Fibroblast of skin of back (primary cell): ENCODE measurements at places on chromosomes 16 and 17.

DNA sequence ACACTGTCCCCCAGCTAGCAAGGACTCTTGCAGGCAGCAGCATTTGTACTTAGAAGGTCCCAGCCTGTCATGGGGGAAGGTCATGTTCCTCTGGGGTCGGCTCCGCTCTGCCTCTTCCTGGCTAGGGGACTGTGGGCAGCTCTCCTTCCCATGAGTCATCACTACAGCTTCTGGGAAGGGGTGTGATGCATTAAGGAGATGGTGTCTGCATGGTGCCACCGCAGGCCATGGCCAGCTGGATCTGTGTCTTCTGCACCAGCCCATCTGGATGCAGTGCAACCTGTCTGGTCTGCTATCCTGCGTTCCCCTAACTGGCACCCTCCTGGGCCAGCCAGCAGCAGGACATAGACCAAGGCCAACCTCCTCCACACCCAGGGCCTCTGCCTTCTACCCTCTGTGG is 6.3 kb downstream of the STARD3 start:
- DNase-seq = peak; percentile 51

DNA sequence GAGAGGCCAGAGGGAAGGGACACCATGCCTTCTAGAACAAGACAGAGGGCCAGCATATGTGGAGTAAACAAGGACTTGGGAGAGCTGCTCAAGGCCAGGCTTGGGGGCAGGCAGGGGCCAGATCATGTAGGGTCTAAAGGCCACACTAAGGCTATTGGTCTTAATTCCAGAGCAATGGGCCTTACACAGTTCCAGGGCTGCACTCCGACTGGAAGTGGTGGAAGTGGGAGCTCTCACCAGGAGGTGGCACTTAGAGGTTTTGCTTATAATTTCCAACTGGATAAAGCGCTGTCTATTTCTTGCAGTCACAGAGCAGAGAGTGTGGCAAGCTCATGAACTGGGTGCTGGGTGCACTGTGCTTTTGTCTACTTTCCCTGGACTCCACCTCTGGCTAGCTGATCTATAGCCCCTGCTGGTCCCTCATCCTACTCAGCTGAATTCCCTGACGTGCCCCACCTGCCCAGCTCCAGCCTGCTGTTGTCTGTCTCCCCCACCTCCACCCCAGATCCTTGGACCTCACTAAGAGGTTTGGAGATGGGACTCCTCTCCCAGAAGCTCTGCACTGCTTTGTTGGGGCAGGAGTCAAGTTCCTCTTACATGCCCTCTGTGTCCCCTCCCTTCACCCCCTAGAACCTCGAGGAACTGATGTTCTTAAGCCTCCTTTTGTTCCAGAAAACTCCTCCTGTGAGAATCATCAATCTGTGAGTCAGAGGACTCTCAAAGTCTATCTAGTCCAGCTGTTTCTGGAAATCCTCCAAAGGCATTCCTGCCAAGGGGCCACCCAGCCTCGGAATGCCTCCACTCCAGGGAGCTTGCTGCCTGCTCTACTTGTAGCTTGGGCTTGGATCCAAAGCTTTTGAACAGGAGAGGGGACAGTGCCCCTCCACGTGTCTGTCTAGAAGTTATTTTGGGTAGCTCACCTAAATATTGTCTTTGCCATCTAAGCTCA is 48.1 kb upstream of the KSR1 start:
- DNase-seq = peak; percentile 91

DNA sequence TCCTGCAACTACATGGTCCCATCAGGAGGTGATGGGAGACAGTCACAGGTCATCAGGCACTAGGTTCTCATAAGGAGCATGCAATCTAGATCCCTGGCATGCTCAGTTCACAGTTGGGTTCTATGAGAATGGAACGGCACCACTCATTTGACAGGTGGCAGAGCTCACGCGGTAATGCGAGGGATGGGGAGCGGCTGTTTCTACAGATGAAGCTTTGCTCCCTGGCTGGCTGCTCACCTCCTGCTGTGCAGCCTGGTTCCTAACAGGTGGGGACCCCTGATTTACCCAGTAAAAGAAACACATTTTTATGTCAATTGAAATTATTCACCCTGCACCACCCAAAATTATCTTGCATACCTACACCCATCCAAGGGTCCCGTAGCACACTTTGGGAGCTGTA is 42.7 kb upstream of the ZNHIT3 start:
- no peak for DNase-seq

GRCh38 chr16:81170824-81171223 is 67.7 kb upstream of the BCO1 start:
- DNase-seq = no peak

GRCh38 chr17:50952013-50952412 is 85.9 kb upstream of the TOB1 start:
- DNase-seq = peak; percentile 19

- DNase-seq = no peak
These were observed 1.0 kb upstream of the SLC12A4 start for GRCh38 chr16:67969254-67970039.

DNA sequence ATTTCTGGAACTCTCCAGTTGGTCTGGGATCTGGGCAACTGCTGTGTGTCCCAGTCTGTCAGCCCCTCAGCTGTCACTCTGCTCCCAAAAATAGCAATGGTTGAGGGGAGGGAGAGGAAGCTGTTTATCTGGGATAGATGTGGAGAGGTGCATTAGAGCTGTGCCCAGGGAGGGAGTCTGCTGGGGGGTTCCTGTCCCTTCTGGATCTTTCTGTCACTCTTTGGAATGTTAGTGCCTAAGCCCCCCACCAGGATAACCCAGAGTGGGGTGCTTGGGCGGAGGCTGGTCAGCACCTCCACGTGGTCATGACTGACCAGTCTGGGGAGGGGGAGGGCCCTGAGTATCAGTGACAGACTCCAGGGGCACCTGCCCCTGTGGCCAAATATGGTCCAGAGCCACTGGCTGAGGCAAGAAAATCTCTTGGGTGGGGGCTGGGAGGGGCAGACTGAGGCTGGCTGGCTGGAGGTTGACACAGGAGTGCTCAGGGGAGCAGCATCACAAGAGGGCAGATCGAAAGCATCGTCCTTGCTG is at the start of gene UNC45B:
Gene UNC45B, plus strand, starts transcription at position 443 of the 531 bp plus-strand sequence. CDS start 447 bp downstream, outside the sequence.
- no peak for DNase-seq

DNA sequence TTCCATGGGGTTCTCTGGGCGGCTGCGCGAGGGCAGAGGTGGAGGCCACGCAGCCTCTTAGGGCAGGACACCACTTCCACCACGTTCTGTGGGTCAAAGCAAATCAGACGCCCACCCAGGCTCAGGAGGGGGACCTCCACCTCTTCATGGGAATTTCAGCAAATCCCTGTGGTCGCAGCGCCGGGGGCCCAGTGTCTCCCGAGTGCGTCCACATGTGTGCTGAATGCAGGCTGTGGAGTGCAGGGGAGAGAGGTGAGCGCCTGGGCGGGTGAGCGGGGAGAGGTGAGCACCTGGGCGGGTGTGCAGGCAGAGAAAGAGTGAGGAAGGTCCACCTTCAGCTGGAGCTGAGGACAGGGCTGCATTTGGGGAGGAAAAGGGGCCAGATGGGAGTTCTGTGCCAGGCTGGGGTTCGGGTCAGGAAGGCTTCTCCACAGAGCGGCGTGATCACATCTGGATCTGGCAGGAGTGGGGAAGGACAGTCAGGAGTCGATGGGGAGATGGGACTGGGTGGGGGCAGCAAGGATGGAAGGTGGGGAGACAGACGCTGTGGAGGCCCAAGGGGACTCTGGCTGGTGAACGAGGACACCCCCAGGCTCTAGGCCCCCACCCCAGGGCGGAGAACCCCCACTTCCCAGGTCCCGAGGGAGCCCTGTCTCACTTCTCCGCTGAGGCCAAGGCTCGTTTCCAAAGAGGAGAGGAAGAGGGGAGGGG is 36.8 kb upstream of the CBFA2T3 start:
- no peak for DNase-seq

DNA sequence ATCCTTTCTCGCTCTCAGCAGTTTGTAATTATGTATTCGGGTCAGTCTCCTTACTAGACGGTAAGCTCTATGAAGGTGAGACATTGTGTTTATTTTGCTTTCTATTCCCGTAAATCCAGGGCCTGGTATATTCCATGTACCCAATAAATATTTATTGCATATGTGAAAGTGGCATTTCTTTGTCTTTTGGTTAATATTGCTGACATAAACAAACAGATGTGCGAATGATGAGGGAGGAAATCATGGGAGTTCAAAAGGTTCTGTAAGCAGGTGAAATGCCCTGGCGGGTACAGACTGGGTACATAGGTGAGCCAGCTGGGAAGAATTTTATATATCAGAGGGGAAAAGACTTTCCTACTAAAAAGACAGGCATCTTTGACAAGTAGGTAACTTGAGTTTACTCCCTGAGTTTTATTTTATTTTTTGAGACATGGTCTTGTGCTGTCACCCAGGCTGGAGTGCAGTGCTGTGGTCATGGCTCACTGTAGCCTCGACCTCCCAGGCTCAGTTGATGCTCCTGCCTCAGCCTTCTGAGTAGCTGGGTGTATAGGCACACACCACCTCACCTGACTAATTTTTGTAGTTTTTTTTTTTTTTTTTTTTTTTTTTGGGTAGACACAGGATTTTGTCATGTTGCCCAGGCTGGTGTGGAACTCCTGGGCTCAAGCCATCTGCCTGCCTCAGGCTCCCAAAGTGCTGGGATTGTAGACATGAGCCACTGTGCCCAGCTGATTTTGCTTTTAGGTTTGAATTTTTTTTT is 5.7 kb upstream of the METTL9 start:
- DNase-seq = no peak

DNA sequence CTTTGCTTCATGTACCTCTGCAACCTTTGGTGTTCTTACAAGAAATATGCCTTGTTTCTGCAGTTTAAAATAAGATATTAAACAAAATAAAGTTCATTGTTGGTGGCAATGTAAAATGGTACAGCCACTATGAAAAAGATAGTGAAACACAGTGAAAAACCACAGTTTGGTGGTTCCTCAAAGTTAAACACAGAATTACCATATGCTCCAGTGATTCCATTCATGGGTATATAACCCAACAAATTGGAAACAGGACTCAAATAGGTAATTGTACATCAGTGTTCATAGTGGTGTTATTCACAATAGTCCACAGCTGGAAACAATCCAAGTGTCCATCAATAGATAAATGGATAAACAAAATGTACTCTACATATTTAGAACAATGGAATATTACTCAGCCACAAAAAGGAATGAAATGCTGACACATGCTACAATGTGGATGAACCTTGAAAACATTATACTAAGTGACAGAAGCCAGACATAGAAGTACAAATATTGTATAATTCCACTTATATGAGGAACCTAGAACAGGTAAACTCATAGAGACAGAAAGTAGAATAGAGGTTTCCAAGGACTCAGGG is 49.2 kb downstream of the CUEDC1 start:
- DNase-seq = no peak

GRCh38 chr16:72910875-72911274 is 137.1 kb downstream of the ZFHX3 start:
- DNase-seq = no peak

- DNase-seq = no peak
These were observed 38.2 kb upstream of the PHAF1 start for GRCh38 chr16:67071476-67072048.

GRCh38 chr17:83097831-83098230 is 18.4 kb downstream of the METRNL start:
- DNase-seq = no peak

- no peak for DNase-seq
These were observed 587.1 kb downstream of the RBFOX1 start for GRCh38 chr16:7919782-7920181.

DNA sequence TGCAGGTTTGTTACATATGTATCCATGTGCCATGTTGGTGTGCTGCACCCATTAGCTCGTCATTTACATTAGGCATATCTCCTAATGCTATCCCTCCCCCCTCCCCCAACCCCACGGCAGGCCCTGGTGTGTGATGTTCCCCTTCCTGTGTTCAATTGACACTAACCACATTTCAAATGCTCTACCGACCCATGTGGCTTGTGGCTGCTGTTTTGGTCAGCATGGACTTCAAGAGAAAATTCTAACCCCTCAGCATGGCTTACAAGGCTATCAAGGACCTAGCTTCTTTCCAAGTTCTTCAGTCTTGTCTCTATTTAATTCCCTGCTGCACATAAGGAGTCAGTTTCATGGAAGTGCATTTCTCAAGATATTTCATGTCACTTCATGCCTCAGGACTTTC is 52.9 kb downstream of the MMD start:
- DNase-seq = no peak
